ENCODE measurements at places on chromosomes 1 and 21.

DNA sequence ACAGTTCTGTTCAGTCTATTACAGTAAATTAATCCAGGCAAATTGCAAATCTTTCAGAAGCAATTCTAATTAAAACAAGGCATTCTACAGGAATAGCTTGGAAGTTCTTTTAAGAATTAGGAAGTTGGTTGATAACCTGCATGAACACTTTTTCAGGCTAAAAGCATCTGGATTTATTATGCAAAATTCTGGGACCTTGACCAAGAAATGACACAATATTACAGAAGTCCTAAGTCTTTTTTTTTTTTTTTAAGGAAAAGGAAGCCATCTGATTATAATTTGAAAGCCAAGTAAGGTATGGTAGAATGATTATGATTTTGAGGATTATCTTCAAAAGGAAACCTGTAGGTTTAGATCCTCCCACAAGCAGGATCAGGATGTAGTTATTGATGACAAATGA, 74.7 kb upstream of the KCNK2 start:
- DNase-seq, result no peak

DNA sequence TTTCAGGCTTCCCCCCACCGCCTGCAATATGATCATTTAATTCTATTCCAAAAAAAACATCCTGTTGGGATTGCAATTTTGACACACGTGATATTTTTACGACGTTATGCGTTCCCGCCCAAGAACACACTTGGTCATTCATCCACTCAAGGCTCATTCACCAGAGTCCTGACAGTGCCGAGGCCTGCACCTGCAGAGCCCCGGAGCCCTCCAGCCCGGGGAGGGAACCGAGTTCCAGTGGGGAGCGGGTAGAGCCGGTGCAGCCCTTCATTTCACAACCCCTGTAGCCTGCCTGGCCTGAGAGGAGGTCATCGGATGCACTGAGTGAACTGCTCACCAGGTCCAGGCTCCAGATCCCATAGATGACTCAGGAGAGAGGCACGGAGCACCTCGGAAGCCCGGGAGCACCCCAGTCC, 156.0 kb upstream of the BACE2 start:
- no peak for DNase-seq

GRCh38 chr1:112388436-112388835, 7.6 kb upstream of the CTTNBP2NL start:
- no peak for DNase-seq

DNA sequence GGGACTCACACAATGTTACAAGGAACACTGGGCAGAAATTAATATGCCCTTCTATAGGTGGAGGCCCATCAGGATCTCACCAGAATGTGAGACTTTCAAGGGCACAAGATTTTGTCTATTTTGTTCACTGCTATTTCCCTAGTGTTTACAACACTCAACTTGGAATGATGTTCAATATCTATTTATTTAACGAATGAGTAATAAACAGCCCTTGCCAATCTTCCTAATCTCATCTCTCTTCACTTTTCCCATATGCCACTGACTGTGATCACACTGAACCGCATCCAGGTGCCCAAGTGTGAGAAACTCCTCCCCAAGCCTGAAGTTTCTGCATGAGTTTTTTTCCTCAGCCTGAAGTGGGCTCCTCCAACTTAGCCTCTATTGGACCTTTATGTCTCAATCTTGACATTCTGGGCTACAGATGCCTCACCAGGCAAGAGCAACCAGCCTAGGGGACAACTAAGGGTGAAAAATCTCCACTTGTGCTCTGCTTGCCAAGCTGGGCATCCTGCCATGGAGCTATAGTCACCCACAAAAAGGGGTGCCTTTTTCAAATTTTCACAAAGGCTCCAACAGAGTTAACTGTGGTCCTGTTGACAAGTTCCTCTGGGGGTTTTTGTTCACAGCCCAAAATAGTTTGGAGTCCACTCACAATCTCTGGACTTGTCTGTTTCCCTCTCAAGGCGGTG, 105.6 kb downstream of the PLPP3 start:
- no peak for DNase-seq

DNA sequence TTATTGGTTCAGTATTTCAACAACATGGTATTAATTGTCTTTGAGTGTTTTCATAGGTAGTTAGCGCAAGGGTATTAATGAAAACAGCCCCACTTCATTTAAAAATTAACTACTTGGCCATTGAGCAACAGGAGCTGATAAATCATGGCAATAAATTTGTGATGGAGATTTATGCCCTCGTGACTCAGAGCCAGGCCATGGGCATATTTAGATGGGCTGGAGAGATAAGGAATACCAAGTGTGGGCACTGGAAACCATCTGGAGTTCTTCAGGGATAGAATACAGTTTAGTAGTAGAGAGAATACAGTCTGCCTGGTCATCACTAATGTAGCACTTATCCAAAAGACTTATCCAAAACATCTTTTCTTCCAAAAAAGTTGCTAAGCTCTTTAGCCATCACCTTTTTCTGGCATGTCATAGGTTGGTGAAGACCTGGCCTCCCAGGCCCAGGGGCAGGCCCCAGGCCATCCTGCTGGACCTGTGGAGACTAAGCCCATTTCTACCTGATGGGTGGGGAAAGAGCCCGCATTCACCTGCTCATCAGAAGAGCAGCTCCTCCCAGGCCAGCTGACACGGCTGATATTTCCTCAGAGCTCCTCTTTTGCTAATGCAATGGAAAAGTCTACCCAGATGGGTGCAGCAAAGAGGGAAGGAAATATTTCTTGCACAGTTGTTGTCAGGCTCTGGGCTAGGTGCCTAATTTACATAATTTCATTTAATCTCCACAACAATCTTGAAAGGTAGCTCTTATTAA, 238.0 kb downstream of the TM2D1 start:
- DNase-seq, result no peak

GRCh38 chr1:204331275-204331674, 28.5 kb downstream of the PLEKHA6 start:
- DNase-seq, result no peak

- no peak for DNase-seq
Observed at GRCh38 chr1:29517251-29518086, 281.1 kb downstream of the PTPRU start.

DNA sequence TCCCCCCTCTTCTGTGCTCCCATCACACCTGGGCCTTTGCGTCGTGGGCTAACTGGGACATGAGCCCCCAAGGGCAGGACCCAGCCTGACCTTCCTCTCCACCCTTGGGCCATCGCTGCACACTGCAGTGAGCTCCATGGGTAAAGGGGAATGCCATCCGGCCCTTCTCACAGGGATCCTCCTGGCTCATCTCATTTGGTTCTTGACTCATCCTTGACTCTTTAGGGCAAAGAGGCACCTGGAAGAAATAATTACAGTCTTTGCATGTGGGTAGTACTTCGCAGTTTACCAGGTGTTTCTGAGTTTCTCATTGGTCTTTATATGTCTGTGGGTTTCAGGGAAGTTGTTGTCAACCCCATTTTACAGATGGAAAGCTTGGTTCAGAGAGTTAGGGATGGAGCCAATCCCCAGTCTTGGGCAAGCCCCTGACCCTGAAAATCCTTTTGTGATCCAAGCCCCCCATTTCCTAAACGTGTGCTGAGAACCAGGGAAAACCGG, 59.3 kb upstream of the ID3 start:
- DNase-seq, result no peak
